Smooth muscle cell of the brain vasculature (primary cell): ENCODE measurements at places on chromosomes 7 and 10.

- no peak for DNase-seq
These were observed 60.2 kb upstream of the MKRN1 start for GRCh38 chr7:140539461-140539860.

GRCh38 chr7:91553410-91553895 is 289.2 kb downstream of the FZD1 start:
- DNase-seq: no peak

GRCh38 chr10:131909929-131910328 is 9.1 kb downstream of the PPP2R2D start:
- no peak for DNase-seq

- DNase-seq: no peak
These were observed 60.7 kb downstream of the TNS3 start for GRCh38 chr7:47521011-47521795.

DNA sequence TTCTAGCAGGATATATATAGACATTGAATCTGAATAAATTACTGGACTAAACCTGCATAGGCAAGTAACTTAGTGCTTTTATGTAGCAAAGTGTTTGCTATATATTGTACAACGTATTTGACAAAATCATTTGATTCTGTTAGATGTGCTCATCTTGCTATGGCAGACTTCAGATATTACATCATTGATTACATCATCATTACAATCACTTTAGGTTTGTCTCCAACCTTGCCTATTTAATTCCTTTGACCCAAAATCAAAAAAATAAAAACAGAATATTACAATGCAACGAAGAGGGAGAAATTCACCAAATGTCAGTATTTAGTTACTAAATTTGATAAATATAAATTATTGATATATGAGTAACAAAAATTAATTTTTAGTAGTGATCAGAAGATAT is 155.7 kb upstream of the STEAP1 start:
- no peak for DNase-seq

DNA sequence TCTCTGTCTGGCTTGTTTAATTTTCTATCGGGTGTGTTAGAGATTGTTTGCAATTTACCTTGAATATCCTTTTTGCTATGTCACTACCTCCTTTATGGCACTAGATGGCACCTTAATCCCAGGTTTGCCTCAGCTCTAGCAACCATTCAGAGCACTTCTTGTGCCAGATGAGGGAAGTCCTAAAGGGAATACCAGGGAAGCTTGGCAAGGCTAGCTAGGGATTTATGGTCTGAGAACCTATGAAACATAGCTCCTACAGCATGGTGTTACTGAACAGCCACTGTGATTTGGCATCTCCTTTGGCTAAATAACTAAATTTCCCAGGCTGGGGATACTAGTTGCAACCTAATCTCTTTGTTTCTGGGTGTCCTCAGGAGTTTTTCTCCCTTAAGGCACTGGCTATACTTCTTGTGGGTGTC is 69.0 kb upstream of the VOPP1 start:
- DNase-seq: peak; percentile 55

- DNase-seq: no peak
These were observed 15.1 kb upstream of the SLC16A12 start for GRCh38 chr10:89550509-89550908.

DNA sequence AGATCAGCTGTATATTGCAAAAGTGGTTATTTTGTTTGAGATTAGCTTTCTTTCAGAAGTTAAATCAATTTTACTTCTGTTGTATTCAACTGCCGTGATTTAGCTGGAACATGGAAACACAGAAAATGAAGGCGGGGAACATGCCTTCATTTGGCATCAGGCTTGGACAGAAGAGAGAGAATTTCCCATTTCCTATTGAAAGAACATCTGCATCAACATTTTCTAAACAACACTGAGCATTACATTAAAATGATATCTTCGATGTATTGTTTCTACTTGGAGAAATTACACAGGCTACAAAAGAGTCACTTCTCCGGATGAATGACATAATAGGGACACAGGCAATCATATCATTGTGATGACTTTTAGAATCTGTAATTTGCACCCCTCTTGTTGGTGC is 46.6 kb upstream of the KLF6 start:
- no peak for DNase-seq

DNA sequence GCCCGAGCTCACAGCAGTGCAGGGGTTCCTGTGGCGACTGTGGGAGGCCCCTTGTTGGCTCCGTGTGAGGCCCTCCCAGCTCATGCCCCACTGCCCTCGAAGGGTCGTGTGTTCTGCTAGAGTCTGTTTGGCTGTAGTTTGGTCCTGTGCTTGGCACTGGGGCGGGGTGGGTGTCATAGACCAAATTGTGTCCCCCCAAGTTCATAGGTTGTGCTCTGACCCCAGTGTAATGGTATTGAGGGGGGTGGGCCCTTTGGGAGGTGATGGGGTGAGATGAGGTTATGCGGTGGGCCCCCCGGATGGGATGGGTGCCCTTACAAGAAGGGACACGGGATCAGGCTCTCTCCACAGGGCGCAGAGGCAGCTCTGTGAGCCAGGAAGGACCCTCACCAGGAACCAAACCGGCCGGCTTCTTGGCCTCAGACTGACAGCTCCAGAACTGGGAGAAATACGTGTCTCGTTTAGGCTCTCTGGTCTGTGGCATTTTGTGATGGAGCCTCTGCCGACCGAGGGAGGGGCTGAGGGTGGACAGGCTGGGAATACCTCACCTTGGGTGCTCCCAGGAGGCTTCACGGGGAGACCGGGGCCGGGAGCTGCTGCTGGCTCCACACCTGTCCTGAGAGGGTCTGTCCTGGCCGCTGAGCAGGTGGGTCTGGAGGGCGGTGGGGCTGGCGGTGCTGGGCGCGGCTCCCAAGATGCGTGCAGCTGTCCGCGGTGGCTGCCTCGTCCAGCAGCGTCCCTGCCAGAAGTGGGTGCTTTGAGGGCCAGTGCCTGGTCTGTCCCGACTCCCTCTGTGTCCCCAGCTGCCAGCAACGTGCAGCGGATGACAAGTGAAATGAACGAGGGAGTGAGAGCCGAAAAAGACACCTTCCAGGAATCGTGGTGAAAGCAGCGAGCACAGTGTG is 89.4 kb downstream of the INPP5A start:
- DNase-seq: no peak

DNA sequence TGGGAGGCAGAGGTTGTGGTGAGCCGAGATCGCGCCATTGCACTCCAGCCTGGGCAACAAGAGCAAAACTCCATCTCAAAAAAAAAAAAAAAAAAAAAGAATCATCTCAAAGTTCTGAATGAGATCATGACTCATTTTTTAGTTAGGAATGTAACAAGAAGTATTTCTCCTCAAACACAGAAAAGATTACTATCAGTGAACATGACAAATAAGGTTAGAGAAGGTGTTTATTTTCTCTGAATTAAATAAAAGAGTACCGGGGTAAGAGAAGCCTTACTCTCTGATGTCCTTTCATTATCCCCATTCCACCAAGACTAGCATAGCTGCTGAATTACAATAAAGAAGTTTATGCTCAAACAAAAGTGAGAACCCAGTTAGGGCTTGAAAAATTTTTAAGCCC is 50.1 kb downstream of the IPMK start:
- DNase-seq: no peak

GRCh38 chr7:922334-923107 is 32.0 kb downstream of the ADAP1 start:
- DNase-seq: no peak

DNA sequence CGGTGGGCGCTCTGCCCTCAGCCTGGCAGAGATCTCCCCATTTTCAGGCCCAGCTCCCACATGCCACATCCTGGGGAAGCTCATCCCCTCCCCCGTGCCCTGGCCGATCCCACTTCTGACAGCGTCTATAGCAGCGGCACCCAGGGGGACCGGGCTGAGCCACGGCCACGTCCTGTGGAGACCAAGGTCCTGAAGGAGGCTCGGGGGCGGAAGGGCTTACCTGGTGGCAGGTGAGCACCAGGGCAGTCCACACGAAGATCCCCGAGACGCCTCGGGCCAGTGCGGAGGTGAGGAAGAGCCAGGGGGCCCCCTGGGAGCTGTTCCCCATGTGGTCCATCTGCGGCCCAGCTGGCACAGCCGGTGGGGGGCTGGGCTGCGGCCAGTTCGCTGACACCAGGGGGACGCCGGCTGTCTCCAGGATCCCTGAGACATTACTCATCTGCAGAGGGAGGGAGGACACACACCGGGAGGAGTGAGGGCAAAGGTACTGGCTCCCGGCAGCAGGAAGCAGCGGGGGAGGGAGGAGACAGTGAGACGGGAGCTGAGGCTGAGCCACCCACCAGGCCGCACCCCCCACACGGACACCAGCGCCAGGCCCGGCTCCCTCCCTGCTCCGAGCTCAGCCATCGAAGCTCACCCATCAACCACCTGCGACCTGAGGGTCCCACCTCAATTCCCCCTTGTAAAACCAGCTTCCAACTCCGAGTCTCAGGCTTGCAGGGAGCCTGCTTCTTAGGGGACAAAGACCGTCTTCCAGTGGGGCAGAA is 776 bp downstream of the TMEM184A start:
- DNase-seq: no peak

- no peak for DNase-seq
These were observed 8.4 kb downstream of the RALA start for GRCh38 chr7:39631736-39632308.

DNA sequence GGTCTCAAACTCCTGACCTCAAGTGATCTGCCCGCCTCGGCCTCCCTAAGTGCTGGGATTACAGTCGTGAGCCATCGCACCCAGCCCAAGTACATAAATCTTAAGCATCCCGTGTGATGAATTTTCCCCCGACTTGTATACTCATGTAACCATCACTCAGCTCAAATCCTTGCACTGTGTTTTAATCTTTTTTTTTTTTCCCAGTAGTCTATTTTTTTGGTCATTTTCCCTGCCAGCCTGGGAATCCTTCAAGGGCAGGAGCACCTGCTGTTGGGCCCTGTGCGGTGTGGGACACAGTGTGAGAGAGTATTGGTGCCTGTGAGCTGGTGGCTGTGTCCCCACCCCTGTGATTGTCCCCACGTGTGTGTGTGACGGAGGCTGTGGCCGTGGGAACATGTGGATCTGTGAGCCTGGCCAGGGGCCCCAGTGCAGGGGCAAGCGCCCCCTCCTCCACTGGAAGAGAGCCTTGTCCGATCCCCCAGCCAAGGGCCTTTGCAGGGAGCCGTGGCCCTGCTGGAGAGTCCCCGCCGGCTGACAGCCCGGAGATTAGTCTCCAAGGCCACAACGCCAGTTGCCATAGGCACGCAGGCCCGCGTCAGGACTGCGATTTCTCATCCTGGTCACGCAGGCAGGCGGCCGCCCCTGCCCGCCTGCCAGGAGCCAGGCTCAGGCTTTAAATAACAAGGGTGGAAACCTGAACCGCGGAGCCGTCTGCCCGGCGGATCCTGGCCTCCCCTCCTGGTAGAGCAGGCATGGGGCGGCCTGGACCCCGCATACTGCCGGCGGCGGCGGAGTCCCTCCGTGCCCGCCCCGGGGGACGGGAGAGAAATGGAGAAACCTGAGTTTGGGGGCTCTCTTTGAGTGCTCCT is 26.5 kb downstream of the GTF2IRD1 start:
- peak; percentile 46 for DNase-seq

- DNase-seq: no peak
These were observed 148.8 kb downstream of the SNX10 start for GRCh38 chr7:26440233-26441001.

DNA sequence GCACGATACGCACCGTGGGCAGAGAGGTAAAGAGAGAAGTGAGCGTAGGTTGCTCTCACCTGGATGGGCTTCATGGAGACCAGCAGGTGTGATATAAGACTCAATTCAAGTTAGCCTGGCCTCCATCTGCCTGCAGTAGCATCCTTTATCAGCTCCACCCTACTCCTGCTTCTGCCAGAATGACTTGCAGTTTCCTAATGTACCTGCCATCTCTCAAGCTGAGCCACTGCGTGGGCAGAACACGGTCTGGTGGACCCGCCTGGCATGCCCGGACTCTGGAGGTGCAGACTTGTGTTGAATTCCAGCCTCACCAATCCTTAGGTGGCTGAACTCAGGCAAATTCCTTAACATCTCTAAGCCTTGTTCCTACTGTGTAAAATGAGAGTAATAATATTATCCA is 64.3 kb downstream of the STEAP1B start:
- no peak for DNase-seq

- no peak for DNase-seq
These were observed 122.5 kb downstream of the LRRC18 start for GRCh38 chr10:48817141-48817540.

DNA sequence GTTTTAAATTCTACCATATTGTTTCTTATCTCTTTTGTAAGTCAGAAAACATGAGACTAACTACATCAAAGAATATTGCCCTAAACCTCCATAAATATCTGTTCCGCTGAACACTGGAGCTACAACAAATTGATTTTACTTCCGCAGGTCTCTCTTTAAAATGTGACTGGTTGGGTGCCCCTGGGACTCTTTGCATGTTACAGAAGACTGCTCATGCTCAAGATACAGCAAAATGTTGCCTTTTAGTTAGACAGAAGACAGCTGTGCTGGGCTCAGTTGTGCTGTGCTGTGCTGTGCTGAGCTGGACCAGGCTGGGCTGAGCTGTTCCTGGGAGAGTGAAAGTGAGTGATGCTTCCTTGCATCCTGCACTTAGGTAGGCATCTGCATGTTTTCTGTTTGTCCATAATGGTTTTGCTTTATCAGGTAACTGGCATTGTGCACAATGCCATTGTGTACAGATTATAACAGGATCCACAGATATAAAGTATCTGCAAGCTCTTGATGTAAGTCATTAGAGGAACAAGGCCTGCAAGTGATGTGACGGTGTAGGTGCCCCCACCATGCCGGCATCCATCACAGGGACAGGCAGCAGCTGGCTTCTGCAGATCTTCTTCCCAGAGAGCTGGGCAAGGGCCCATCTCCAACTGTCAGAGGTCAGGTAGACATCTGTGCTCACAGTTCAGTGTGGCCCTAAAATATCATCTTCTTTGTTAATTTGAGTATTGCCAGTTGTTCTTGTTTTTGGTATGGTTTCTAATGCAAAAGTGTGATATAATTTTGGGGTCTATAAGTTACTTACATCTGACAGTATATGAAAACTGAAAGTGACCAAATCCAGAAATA is 972.5 kb upstream of the CELF2 start:
- no peak for DNase-seq

- no peak for DNase-seq
These were observed 38.0 kb downstream of the UNC5B start for GRCh38 chr10:71250405-71250804.

DNA sequence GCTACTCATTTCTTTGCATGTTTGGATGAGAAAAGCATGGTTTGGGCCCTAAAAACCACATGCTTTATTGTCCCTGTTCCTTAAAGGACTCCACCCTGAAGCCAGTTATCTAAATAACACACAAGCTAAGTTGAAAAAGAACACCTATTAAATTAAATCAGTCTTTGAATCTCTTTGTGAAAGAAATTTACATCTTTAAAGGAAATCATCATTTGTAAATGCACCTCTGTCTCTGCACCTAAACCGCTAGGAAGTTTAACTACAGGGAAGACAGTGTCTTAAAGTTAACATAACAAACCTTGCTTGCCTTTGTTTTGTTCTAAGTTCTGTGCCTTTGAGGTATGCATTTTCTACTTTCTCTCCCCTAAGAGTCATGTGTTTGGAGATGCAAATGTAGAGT is 52.6 kb downstream of the HTR7 start:
- DNase-seq: no peak
